ENCODE measurements at places on chromosomes 2 and 18. TPM values are rescaled to one million over a fixed set of nuclear protein-coding genes. Genes with fewer than 3 reads are reported as not detected.

Gene HYCC2
- 9.3 TPM for total RNA-seq

Gene WDPCP
- 6.9 TPM for total RNA-seq

Gene CCDC142
- total RNA-seq, result 39.2 TPM

Gene UXS1
- 15.8 TPM for total RNA-seq

Gene KCNE4
- total RNA-seq, result 3.9 TPM

Gene SLC39A10
- total RNA-seq, result 17.8 TPM

Gene SERPINB4
- not detected for total RNA-seq

Gene LOXHD1
- not detected for total RNA-seq

Gene CFC1
- total RNA-seq, result 16.1 TPM

Gene FAM228A
- total RNA-seq, result not detected

Gene IL36RN
- total RNA-seq, result not detected

Gene LONRF2
- 14.2 TPM for total RNA-seq

Data from body of pancreas (tissue), 4 donors.